NCI-H1105 treated with DMSO at 0.1 percent for 48 hours (cell line): ENCODE measurements at places on chromosomes 5 and 9.

DNA sequence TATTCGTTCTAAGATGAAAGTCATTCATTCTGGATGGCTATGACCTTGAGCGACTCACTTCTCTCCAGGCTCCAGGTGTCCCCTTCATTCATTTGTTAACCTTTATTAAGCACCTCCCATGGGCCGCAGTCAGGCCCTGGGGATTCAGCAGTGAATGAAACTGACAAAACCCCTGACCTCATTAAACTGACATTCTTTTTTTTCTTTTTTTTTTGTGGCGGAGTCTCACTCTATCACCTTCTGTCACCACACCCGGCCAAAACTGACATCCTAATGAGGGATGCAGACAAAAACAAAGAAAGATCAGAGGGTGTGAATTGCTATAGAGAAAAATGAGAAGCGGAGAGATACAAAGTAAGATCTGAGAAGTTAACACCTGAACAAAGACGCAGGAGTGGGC lies 16.5 kb upstream of the ODF2 start:
- DNase-seq, result no peak

DNA sequence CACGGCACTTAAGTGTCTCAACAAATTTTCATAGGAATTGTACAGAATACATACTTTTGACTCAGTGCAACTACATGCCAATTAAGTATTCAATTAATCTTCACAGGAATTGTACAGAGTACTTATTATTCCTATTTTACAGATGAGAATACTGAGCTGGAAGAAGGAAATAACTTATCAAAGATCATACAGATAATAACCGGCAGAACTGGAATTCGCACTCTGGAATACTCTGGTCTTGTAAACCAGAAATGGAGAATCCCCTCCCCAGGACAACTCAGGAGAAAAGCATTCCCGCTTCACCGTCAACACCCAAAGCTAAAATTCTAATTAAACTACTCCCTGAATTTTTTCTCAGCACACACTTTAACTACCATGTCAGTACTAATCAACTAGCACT lies 112.7 kb downstream of the HOMER1 start:
- no peak for DNase-seq

DNA sequence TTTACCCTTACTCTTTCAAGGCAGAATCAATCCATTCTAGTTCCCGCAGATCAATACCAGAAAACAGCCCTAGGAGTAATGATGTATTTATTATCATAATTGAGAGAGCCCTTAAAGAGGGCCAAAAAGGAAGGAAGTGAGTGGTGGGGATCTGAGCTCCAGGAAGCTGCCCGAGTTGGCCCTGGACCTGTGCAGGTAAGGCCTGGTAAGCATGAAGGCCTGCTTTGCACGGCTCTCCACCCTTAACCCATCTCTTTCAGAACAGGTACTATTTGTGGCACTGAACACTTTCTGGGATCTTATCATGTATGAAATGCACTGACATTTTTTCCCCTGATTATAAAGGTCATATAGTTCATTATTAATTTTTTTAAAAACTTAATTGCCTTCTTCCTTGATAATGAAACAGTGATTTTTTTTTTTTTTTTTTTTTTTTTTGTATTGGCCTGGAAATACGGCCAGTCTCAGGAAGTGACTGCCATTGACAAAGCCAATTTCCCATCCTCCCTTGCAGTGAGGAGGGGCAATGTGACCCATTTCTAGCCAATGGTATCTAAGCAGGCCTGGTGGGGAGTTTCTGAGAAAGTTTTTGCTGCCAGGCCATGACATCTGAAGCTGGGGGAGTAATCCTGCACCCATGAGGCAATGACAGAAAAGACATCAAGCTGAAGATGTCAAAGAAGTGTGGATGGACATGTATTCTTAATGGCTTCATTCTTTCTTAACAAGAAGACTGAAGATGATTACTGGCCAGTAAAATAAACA lies 6.3 kb upstream of the MVB12B start:
- DNase-seq, result no peak

- peak; percentile 65 for DNase-seq
Observed at GRCh38 chr9:13278368-13279246, 885 bp downstream of the MPDZ start.

- DNase-seq, result no peak
Observed at GRCh38 chr9:114236391-114237138, 81.2 kb downstream of the COL27A1 start.

- DNase-seq, result no peak
Observed at GRCh38 chr9:86368871-86369521, 14.8 kb upstream of the TUT7 start.
